Left kidney (tissue), 8 donors: ENCODE measurements at places on chromosomes 13 and 19.
A peak's percentile ranks its signal among the peaks of the same experiment; 100 is the strongest.

GRCh38 chr19:5850743-5851293 is 431 bp downstream of the FUT3 start:
- DNase-seq: no peak

DNA sequence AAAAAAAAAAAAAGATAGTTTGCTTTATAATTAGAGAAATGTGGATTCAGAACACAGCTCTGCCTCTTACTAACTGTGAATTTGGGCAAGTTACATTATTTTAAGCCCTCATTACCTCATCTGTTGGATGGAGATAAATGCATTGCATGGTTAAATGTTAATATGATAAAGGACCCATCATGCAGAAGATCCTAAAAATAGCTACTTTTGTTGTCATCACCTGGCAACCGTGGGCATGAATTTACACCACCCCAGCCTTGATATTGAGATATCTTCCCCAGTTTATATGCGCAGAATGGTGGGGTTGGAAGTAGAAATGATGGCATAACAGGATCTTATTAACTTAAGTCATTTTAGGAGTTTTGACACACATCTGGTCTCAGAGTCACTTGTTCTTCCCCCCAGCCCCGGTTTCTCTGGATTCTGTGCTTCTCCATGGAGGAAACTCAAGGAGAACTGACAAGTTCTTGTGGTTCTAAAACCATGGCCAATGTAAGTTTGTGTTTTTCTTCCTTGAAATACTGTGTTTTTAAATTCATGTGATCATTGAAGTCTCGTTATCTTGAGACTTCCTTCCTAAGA is 8.9 kb downstream of the ZNF546 start:
- no peak for DNase-seq

DNA sequence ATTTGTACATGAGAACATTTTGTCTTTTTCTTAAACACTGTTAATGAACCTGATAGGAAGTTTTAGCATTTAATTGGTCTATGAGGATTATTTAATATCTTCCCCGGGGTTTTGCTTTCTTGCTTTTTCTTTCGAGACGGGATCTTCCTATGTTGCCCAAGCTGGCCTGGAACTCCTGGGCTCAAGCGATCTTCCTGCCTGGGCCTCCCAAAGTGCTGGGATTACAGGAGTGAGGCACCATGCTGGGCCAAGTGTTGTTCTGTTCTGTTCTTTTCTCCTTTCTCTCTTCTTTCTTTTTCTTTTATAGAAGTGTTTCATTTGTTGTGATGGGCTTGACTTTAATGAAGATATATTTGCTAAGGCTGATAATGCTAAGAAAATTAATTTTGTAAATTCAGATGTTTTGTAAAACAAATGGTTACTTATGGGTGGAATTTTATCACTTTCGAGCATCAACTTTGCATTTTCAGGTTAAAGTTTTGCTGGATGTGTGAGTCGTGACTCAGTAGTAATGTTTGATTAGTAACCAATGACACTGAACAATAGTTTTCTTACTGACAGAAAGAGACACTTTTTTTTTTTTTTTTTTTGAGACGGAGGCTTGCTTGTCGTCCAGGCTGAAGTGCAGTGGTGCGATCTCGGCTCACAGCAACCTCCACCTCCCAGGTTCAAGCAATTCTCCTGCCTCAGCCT is 2.2 kb downstream of the PAN3 start:
- DNase-seq: no peak

DNA sequence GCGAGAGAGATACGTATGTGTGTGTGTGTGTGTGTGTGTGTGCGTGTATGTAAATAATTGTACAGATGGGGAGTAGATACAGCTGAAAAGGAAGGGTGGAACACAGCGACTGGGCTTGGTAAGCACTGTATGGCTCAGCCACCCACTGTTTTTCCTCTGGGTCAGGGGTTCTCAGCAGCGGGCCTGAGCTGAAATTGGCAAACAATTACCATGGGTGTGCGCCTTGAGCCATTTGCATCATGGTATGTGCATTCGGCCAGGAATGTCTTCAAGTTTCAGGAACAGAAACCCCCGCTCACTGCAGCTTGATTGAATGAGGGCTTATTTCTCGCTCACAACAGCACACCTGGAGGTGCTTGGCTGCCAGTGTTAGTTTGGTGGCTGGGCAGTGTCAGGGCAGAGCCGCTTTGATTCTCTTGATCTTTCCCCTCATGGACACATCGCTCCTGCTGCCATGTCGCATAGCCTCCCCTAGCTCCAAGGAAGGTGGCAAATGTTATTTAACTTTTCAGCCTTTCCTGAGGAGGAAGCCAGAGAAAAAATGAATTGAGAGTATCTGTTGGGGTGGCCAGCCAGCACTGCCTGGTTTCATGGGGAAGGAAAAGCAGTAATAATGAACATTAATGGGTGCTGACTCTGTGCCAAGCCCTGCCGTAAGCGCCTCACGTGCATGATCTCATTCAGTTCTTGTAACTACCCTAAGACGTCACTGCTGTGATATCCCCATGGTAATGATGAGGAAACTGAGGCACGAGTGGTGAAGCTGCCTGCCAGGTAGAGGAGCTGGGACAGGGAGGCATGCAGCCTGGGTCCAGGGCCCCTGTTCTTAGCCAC is 126.9 kb downstream of the SIPA1L3 start:
- no peak for DNase-seq

GRCh38 chr13:95292622-95293021 is 8.6 kb downstream of the ABCC4 start:
- no peak for DNase-seq

GRCh38 chr19:30666301-30666803 is 294.2 kb downstream of the ZNF536 start:
- peak; percentile 41 for DNase-seq

DNA sequence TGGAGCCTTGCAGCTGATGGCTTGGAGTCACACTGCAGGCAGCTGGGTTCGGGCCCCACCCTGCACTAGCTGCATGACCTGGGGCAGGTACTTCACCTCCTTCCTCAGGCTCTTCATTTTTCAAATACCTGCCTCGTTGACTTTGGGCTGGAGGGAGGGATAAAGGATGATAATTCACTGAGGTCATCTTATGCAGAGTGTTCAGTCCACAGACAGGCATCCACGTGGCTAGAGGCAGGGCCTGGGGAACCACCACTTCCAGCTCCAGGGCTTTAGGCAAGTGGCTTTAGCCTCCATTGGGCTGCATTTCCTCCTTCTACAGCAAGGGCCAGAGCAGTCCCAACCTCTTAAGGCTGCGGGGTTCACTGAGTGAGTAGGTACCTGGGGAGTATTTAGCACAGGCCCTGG is 84.8 kb downstream of the SIPA1L3 start:
- no peak for DNase-seq

GRCh38 chr19:5186293-5187050 is 154.1 kb downstream of the PTPRS start:
- no peak for DNase-seq
